Testis (tissue), 5 donors: ENCODE measurements at places on chromosomes 3 and 15.

GRCh38 chr3:192570821-192571791 lies 156.2 kb downstream of the FGF12 start:
- peak; percentile 45 for DNase-seq

- DNase-seq = no peak
Measured at GRCh38 chr15:50718700-50719125, 32.1 kb upstream of the TRPM7 start.

DNA sequence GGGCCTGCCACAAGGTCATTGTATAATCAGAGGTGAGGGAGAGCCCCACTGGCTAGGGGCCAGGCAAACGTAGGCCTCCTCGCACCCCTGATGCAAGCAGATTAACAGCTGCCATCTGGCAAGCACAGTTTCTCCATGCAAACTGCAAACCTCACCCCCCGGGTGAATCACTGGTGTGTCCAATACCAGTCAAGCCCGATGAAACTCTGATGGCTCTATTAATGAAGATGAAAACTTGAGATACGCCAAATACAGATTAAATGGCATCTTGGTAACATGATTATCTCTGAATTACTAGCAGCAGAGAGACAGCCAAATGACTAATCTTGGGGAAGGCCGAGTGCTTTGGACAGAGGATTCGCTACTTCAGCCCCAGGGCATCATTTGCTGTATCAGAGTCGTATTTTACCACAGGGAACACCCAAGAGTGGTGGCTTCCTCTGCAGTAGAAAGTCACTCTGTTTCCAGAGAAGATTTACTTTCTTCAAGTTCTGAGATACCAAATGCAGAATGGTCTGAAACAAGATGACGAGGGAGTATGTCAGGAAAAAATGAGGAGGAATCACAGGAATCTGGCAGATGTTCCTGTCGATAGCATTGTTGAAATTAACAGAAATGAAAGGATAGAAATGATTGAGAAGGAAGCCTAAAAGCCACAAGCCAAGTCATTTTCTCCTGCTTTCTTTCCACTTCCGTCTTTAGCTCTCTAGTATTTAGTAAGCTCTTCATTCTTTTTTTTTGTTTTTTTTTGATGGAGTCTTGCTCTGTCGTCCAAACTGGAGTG lies 96.2 kb upstream of the NR2F2 start:
- DNase-seq = no peak

DNA sequence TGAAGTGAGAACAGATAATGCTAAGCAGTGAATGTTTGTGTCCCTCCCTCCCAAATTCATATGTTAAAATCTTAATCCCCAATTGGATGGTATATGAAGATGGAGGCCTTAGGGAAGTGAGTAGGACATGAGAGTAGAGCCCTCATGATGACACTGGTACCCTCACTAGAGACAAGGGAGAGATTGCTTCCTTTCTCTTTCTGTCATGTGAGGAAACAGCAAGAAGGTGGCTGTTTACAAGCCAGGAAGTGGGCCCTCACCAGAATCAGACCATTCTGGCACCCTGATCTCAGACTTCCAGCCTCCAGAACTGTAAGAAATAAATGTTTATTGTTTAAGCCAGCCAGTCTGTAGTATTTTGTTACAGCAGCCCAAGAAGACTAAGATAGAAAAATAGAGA lies 209.5 kb downstream of the SATB1 start:
- no peak for DNase-seq

GRCh38 chr15:54571576-54571975 lies 593.3 kb downstream of the UNC13C start:
- DNase-seq = no peak

GRCh38 chr15:67997996-67998395 lies 56.1 kb upstream of the PIAS1 start:
- no peak for DNase-seq

GRCh38 chr3:127307916-127308315 lies 20.1 kb upstream of the PRR20G start:
- no peak for DNase-seq

DNA sequence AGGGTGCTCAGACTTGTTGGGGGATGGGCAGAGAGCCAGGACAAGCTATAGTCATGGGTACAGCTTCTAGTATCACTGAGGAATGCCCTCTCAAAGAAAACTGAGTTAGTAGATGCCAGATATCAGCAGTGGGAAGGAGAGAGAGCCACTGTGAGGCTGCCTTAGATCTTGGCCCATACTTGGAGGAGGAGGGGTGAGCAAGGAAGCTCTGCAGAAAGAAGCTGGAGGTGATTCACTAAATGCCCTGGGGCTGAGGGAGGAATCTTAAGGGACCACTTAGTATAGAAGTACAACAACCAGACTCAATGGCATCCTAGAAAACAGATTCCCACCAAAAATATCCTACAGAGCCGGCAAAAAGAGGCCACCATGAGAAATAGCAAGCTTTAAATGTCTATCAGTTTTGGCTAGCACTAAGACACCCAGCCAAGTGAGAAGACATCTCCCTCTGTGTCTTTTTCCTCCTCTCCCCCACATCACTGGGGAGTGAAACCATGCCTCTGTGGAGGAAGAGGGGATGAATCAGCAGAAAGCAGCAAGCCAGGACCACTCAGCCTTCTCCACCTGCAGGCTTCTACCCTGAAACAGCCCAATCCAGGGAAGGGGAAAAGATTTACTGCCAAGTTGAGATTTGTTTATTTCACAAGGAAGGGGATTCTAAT lies 282.5 kb upstream of the STT3B start:
- DNase-seq = no peak
